ENCODE measurements at places on chromosomes 4 and X.
A peak's percentile ranks its signal among the peaks of the same experiment; 100 is the strongest.

DNA sequence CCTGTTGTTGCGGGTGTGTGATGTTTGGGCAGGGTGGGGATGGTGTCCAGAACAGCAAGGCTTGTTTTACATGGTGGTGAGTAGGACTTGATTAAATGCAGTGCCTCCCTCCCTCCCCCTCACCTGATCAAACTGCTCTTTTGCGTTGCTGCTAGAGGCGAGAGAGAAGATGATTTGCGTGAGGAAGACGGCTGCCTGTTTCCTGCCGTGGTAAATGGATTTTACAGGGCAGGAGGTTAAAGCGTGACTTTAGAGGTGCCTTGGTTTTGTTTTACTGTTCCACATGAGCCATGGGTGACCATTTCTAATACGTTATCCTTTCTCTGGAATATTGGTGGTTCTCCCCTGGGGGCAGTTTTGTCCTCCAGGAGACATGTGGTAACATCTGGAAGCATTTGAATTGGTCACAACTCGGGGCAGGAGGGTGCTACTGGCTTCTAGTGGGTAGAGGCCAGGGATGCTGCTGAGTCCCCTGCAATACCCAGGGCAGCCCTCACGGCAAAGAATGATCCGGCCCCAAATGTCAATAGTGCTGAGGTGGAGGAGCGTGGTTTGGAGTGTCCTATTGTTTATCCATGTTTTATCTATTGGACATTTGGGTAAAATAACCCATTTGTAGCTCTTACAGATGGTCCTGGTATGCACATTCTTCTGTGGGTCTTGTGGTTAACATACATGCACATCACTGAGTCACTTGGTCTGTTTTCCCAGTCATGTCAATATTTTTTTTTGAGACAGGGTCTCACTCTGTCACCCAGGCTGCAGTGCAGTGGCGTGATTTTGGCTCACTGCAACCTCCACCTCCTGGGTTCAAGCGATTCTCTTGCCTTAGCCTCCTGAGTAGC, 73.7 kb downstream of the SHROOM2 start:
- DNase-seq, result no peak

DNA sequence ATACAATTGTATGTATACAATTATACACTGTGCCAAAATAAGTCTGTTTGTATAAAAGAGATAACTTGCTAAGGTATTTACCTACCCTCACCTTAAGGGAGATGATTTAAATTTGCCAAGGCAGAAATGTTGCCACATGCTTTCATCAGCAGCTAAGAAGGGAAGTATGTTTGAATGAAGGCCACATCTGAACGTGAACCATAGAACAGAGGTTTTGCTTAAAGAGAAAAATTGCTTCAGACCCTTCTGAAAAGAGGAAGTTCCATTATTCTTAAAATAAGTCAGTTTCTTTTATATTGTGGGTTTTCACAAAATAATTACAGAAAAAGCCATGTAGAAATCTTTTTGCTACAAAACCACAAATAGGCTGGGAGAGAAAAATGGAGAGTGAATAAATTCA, 621.5 kb upstream of the HTR2C start:
- no peak for DNase-seq

- DNase-seq, result no peak
Observed at GRCh38 chrX:20101934-20102581, 14.6 kb downstream of the MAP7D2 start.

DNA sequence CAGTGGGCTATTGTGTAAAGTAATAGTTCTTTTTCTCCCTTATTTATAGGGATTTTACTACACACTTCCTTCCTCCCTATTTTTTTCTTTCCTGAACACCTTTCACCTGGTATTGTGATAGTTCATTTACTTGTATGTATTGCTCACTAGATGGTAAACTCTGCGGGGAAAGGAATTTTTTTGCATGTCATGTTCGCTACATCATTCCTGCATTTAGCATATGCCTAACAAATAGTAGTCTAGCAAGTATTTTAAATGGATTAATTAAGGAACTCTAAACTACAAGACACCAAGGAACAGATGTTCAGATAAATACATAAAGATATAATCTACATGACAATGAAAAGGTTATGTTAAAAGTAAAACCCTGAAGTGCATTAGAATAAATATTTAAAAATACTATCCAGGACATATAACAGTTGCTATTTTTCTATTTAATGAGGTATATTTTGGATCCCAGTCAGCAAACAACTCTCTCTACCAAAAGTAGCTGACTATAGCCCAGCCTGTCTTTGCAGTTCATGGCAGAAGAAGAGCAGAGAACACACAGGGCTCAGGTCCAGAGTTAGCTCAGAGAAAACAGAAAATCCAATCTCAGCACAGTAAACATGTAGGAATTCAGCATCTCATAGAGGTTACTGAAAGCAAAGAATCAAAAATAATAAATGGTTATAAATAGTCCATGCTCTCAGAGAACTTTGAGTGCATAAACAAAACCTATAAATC, 87.8 kb downstream of the PACRGL start:
- DNase-seq, result no peak

- DNase-seq, result no peak
Observed at GRCh38 chrX:153911798-153912197, 7.3 kb downstream of the AVPR2 start.

DNA sequence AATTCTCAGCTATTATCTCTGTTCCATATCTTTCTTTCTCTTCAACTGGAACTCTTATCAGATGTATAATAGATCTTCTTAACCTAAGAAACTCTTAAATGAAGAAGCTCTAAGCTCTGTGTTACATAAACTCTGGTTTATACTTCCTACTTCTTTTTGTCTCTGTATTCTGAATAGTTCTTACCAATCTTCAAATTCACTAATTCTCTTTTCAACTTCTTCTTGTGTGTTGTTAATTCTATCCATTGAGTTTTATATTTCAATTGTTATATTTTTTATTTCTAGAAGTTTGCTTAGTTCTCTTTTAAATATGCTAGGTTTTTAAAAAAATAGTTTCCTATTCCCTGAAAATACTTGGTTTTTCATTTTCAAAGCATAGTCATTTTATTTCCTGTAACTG, 13.2 kb upstream of the MMAA start:
- no peak for DNase-seq

DNA sequence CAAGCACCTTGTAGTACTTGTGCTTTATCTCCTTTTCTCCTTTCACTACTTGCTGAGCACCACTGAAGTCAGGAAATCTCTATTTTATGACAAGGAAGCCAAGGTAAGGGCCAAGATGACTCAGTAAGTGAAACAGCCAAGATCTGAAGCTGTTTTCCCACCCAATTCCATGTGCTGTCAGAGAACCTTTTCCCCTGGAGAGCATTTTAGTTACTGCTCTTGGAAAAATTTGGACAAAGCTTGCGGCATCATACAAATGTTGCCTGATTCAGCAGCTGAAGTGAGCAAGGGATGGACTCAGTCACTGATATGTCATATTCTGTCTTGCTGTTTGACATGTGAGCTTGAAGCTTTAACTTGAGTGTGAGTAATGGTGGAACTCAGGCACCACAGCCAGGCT, 391.4 kb downstream of the RAB28 start:
- DNase-seq, result no peak

GRCh38 chrX:116961872-116962582, 499.3 kb upstream of the CT83 start:
- DNase-seq, result no peak

DNA sequence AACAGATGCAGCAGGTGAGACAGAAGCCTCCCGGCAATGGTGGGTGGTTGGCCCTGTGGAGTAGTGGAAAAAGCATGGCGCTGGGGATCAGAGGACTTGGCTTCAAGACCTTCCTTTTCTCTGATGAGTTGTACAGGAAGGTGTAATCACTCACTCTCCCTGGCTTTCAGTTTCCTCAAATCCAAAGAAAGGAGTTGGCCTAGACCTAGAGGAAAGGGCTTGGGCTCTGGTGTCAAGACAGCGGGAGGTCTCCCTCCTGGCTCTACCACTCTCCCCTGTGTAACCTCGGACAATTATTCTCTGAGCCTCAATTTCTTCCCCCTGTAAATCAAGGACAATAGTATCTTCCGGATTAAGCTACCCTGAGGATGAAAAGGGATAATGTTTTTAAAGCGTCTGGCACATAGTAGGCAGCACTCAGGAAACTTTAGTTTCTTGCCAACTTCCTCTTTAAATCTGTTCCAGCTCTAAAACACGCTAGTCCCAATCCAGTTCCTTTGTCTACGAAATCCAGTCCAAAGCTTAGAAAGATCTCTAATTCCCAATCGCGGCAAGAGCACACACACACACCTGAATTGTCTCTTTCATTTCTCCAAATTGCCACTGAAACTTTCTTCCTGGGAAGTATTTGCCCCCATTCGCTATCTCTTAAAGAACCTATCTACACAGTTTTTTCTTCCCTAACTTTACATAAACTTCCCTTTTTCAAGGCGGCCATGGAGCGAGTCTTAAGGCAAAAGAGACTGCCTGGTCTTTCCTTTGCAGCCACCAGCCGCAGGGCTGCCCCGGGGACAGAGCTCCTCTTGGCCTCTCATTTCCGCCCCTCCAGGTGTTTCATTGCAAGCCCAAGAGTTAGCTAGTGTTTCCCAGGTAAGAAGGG, 29.9 kb upstream of the GPC4 start:
- no peak for DNase-seq

DNA sequence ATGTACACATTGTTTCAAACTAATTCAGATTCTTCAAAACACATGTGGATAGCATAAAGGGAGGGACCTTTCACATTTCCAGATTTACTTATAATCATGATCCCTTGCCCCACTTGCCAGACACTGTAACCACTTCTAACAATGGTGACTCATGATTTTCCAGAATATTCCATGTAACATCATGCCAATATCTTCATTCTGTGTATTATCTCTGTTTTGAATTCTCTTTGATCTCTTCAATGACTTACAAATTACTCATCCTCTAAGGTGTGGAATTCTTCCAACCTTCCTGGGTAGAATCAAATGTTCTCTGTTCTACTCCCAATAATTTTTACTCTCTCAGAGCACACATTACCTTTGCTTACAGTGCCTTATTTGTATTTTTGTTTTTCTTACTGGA, 517.1 kb downstream of the PCDH7 start:
- no peak for DNase-seq

DNA sequence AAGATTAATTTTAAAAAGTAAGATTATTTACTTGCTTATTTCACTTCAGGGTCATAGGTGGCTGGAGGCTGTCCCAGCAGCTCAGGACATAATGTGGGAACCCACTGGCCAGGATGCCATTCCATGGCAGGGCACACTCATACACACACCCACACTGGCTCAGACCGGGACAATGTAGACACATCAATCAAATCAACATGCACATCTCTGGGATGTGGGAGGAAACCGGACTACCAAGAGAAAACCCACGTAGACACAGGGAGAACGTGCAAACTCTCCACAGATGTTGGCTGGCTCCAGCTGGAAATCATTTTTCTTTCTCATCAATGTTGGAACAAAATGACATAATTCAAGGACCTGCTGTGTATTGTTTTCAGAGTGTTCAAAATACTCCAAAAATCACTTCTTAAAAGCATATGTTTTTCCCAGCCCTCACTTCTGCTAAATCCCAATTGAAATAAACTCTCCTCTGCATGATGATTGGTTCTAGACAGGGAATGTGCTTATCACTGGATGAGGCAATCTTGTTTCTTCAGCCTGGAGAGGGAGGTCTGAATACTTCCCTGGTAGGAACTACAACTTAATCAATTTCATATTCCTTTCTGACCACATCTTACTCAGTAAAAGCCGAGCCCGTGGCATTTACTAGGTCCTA, 18.6 kb upstream of the CPE start:
- DNase-seq, result no peak

DNA sequence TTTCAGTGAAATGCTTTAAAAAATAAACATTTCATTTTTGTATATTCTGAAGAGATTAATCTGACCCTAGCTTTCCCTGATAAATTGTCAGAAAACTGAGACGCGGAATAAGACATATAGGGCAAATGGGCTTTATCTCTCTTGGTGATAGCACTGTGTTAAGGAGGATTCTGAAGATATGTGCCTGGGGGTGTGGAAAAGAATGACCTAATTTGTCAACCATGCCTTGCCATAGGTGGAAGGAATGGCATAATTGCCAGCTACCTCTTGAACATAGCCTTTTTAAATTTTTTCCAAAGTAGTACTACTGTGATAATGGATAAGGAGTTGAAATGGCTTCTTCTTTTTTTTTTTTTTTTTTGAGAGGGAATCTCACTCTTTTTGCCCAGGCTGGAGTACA, 11.7 kb downstream of the JADE1 start:
- DNase-seq, result no peak

DNA sequence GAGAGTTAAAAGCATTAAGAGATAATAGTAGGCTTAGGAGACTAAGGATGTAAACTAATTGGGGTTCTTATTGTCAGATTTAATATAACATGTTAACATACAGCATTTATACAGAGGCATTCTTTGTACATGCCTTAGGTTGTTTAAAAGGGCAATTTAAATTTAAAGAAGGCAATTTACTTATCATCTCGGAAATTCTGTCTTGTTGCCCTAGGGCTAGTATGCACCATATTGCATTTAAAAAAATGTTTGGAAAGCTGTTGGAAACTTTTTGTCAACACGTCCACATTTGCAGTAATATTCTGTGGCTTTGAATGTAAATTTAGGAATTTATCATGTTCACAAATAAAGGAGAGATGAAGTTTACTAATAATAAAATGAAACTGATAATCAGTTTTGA, 25.5 kb downstream of the GALNT7 start:
- DNase-seq, result no peak

DNA sequence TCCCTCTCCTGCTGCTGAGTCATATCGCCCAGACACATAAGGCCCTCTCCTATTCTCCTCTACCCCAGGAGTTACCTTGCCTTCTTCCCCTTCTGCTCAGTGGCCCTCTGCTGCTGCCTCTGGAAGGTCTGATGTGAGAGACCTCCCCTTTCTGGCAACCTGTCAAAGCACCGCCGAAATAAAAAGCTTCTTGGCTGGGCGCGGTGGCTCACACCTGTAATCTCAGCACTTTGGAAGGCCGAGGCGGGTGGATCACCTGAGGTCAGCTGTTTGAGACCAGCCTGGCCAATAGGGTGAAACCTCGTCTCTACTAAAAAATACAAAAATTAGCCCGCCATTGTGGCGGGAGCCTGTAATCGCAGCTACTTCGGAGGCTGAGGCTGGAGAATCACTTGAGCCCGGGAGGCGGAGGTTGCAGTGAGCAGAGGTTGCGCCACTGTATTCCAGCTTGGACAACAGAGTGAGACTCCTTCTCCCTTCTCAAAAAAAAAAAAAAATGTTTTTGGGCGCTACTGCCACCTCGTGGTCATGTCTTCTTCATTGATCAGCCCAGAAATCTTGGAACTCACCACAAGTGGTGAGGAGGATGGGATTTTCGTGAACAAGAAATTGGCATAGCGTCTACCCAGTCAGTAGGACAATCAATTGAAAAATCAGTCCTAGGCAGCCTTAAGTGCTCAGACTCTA, 8.6 kb upstream of the ZXDA start:
- DNase-seq, result peak; percentile 30

DNA sequence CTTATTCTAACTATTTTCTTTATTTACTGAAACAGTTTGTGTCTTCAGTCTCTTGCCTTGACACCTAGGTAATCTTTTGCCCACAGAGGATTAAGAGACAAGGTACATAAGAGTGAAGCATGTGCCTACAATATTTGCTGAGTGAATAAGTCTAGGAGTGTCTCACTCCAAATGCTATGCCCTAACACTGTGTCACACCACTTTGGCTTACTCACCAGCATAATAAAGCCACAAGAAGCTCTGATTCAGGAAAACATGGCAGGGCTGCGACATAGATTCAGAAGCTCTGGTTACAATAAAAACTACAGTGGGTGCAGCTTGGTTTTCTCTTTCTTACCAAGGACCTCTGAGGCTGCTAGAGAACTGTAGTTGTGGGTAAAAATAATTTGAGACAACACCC, 127.1 kb downstream of the RBM46 start:
- DNase-seq, result no peak

- DNase-seq, result no peak
Observed at GRCh38 chrX:10104958-10105658, 51.7 kb upstream of the CLCN4 start.

Measured in SHP77 (cell line).